NCI-H2029 treated with DMSO at 0.1 percent for 48 hours (cell line): ENCODE measurements at places on chromosomes 2 and 18.

DNA sequence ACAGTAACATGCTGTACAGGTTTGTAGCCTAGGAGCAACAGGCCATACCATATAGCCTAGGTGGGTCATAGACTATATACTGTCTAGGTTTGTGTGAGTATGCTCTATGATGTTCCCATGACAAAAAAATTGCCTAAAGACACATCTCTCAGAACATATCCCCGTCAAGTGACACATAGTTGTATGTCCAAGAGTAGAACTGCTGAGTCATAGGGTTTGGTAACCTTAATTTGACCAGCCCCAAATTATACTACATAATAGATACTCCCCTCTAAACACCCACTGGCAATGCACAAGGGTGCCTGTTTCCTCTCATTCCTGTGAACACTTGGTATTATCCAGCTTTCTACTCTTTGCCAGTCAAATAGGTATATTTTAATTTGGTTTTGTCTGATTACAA is 161.6 kb downstream of the LCLAT1 start:
- no peak for DNase-seq

DNA sequence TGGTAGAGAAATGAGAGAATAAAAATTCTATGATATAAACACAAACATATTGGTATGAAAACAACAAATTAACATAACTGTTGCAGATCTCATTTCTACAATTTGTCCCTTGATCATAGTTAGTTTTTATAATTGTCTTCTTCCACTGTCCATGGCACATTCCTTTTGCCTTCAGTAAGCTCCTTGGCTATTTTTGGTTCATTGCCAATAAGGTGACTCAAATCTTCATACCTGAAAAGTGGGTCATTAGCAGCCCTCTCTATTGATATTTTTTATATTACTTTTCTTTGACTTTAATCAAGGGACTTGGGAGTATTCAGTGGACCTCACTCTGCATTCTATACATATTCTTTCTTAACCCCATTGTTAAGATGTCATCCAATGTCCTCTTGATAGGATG is 552.9 kb downstream of the TDRD15 start:
- DNase-seq: no peak

DNA sequence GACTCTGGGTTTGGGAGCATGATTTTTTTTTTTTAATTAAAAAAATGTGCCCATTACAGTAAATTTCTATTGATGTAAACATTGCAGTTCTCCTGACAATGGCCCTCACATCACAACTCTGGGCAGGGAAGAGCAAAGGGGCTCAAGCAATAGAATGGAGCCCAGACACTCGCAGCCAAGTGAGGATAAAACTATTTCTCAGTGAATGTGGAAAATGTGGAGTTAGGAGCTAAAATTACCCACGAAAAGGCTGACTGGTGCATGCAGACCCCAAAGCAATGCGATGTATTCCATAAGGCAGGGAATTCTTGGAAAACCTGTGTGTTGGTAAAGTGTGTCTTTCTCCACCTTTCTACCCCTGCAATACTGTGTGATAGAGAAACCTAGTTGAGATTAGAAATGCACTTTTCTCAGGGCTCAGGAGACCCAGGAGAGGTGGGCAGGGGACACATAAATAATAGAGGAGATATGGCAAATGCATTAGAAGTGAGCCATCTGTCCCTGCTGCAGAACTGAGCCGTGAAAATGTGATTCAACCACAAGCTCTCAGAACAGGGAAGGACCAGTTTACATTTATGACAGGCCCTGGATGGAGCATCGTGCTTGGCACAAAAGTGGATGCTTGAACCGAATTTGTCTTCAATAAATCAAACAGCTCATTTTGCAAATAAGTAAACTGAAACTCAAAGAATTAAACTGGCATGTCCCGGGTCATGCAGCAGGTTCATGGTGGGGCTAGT is 100.1 kb downstream of the MYCN start:
- no peak for DNase-seq

- DNase-seq: peak; percentile 43
Measured at GRCh38 chr2:73823916-73824523, 4.7 kb upstream of the STAMBP start.

- no peak for DNase-seq
Measured at GRCh38 chr2:156826341-156826933, 390.3 kb downstream of the GPD2 start.

DNA sequence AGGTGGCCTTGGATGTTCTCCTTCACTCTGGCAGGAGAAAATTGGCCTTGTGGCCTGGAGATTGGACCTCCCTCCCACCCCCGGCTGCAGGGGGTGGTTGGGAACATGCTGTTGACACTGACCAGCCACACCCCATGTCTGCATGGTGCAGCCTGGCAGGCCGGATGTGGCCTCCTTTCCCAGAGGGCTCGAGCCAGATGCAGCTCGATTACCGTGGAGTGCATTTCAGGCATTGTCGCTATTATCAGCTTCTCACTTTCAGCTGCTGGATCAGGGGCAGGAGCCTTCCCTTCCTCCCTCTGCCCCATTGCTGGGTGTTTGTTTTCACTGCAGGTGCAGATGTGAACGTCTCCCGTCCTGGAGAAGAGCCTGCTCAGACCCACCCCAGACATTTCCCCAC is 211.0 kb upstream of the SIX2 start:
- DNase-seq: peak; percentile 38

DNA sequence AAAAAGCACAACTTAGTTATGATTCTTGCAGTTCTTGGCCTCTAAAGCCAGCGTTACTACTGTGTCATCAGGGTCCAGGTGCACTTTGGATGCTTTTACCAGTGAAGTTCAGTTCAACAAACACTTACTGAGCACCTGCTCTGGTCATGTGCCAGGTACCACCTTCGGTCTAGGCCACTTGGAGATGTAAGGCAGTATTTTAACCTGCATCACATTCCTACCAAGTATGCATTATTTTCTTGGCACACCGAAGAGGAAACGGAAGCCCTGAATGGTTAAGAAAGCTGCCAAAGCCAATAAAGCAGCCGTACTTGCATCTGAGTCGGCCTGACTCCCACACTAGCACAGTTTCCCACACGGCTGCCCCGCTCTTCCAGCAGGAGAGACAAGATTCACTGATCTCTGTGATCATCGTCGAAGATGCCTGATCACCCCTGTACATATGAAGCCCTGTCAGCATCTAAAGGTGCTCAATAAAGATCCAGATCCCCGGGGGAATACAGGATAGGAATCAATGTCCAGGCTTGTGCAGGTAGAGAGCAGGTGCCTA is 427.1 kb downstream of the EIPR1 start:
- peak; percentile 66 for DNase-seq

DNA sequence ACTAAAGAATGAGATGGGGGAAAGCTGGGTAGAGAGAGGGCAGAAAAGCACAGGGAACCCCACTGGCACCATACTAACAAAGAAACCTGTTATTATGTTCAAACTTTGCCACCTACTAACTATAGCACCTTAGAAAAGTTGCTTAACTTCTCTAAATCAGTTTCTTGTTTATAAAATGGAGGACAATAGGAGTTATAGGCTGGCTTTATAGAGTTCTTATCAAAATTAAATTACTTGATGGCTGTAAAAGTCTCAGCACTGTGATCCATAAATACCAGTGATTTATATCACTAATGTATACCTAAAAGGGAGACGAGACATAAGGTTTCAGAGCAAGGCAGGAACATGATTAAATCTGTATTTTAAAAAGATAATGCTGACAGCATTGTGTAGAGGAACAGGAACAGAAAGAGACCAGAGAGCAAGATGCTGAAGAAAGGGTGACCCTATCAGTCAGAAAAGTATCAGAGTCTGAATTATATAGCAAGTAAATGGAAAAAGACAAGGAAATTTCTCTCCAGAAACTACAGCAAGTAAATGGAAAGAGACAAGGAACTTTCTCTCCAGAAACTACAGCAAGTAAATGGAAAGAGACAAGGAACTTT is 29.1 kb downstream of the PRKD3 start:
- no peak for DNase-seq

DNA sequence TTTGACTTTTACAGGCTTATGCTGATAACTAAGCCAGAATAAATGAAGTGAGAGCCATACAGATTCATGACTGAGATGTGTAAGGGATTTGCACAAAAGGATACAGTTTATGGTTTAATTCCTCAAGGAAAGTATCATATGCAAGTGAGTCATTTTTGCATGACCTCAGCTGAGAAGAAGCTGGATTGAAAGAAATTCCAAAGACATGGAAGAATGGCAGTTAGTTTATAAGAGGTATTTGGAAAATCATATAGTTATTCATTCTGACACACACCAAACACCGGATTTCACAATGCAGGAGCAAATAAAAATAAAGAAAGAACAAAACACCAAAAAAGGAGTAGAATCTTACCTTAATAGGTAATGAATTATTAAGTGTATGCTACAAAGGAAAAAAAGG is 83.2 kb upstream of the RND3 start:
- no peak for DNase-seq

GRCh38 chr18:63192885-63193349 is 126.7 kb downstream of the BCL2 start:
- no peak for DNase-seq

GRCh38 chr2:61995065-61995464 is 89.6 kb downstream of the COMMD1 start:
- no peak for DNase-seq

DNA sequence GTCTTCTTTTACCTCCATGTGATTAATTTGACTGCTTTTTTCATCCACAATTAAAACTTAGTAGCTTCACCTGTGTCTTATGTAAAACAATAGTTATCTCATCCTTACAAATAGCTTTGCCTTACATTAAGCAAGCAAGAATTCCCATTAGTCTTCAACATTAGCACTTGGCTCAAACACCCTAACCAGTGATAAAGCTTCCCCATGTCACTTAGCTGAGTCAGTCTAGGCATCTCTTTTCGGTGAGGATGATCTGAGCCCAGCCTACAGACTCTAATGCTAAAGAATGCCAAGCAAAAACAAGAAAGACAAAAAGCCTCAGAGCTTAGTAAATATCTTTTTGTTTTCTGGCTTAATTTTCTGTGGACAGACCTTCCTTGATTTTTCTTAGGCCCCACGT is 26.1 kb downstream of the GAD1 start:
- DNase-seq: no peak

DNA sequence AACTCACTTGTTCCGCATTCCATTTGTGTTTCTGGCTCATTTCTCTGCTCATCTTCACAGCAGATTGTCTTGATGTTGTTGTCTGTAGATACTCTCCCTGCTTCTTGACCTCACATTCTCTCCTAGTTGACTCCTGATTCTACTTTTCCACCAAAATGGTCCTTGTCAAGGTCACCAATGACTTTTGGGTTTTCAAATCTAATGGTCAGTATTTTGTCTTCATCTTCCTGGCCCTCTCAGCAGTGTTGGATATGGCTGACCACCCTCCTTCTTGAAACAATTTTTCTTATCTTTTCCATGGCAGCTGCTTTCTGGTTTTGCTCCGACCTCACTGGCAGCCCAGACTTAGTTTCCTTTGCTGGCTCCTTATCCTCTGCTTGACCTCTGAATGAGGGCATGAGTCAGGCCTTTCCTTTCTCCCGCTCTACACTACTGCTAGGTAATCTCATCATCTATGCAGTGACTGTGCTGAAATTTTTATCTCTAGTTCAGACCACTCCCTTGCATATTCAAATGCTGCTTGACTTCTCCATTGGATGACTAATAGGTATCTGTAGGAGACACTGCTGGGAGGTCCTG is 386.6 kb upstream of the SPRED2 start:
- DNase-seq: no peak

- DNase-seq: no peak
Measured at GRCh38 chr2:239440511-239440959, 39.7 kb upstream of the HDAC4 start.

DNA sequence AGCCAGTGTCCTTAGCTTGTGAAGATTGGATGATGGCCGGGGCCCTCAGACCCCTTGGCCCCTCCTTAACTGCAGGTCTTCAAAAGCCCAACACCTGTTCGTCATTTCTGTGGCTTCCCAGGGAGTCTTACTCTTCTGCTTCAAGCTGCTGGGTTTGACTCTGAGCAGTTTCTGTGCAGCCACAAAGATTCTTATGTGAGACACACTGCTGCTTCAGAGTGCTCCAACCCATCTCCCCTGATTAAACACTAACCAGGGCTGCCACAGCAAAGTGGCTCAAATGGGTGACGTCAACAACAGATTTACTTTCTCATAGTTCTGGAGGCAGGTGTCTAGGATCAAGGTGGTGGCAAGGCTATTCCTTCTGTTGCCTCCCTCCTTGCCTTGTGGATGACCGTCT is 40.8 kb downstream of the TSN start:
- no peak for DNase-seq

DNA sequence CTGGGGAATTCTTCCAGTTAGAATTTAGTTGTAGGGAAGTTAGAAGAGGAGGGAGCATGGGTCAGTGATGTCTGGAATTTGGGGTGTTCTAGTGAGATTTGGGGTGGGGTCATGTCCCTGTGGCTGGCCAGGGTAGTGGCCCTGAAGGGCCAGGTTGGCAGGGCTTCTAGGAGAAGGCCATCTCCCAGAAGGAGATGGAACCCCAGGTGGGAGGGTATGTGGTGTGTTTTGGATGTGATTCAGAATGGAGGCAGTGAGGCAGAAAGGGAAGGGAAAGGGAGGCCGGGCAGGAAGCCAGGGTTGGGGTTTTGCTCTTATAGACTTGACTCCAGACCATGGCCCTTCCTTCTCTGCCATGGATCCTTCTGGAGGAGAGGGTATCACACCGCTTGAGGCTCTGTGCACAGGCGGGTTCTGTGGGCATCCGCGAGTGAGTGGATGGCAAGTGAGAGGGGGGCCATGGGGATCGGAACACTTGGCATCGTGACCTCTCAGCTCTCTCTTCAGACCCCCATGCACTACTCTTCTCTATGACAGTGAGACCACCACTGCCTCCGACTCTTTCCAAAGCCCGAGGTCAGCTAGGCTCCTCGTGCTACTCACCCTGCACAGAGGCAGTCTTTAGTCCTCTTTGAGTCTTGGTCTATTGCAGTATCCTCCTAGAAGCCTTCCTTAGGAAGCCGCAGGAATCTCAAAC is 7.3 kb downstream of the GREB1 start:
- DNase-seq: peak; percentile 40
